ENCODE measurements at places on chromosomes 16 and 17. TPM values are rescaled to one million over a fixed set of nuclear protein-coding genes. Genes with fewer than 3 reads are reported as not detected.

Gene SSTR5
- not detected for total RNA-seq

Gene CES4A
- not detected for total RNA-seq

Gene PIGW
- 3.8 TPM for total RNA-seq

Gene CA10
- total RNA-seq, result not detected

Gene CDC27
- 59.3 TPM for total RNA-seq

DNA sequence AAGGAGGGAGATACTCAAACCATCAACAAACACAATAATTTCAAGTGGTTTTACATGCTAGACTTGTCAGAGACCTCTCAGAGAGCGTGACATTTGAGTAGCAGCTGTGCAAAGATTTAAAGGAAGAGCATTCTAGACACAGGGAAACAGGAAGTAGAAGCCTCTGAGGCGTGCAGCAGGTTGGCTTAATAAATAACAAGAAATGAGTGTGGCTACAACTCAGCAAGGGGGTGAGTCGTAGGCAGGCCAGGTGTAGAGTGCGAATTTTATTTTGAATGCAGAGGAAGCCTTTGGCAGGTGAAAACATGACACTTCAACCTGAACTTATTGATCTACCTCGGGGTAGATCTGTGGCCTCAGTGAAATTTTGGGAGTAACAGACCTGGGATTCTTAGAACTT is 73.2 kb upstream of the MRTFB start:
- DNase-seq, result no peak

GRCh38 chr17:80890921-80891396 is 100.7 kb upstream of the CHMP6 start:
- no peak for DNase-seq

DNA sequence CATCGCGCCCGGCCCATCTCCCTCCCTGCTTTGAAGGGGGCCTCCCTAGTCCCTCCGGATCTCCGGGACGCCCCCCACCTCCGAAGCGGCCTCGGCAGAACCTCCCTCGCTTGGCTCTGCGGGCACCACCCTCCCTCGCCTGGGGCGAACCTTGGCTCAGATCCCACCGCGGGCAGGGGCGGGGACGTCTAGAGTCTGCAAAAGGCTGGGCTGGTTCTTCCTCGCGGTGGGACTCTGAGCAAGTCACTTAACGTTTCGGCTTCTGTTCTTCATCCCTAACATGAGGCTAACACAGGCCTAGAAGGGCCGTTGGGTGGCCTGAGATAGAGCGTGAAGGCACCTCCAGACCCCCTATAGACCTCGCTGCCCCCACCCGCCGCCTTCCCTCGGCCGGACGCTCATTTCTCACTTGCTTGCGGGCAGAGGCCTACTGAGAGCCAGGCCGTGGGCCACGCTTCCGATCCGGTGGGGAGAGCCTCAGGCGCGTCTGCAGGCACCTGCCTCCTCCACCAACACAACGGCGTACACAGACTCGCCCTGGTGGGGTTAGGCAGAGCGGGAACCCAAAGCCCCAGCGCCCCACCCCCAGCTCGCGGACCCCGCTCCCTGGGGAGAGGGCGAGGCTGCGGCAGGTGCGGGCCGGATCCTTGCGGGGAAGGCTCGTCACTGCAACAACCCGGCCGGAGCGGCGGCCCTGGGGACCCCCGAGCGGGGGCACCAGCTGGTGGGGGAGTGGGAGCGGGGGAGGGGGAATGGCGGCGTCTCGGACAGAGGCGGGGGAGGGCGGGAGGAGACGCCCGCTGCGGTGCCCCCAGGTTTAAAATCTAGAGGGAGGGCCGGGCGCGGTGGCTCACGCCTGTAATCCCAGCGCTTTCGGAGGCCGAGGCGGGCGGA is 5.4 kb downstream of the MYO1C start:
- DNase-seq, result peak; percentile 41

DNA sequence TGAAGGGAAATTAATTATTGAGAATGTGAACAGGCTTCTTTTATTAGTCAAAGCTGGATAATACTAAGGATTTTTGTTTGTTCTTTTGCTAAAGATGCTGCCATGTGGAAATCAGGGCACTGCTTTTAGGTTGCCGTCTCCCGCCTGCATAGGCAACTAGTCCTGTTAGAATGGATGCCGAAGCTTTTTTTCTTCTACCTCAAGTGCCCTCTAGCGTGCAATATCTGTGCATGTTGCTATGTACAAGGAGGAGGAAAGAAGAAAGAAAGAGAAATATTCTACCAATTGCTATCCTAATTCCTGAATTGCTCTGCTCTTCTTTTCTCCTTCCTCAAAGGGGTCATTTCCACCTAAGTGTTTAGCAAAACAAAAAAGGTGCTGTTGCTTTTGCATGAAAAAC is 5.2 kb upstream of the CDH8 start:
- peak; percentile 23 for DNase-seq

- peak; percentile 47 for DNase-seq
These were observed at the start of gene IFI35 for GRCh38 chr17:43006639-43007551. Gene IFI35 (plus strand): TSS chr17:43006784. CDS start chr17:43006948, 164 bp downstream.

DNA sequence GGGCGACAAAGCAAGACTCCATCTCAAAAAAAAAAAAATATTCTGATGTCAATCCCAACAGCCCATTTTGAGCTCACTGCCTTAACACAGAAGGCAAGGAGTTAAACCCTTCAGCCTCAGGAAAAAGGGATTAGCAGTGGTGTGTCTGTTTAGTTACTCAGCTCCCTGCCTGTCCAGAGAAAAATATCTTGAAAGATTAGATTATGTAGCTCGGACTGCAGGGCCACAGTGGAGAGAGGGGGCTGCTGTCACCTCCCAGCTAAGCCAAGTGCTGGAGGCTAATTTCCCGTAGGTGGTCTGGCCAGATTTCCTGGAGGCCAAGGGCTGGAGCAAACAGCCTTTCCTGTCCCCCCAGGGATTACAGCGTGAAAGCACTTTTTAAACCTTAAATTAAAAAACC is 50.3 kb downstream of the C16orf95 start:
- DNase-seq, result no peak

DNA sequence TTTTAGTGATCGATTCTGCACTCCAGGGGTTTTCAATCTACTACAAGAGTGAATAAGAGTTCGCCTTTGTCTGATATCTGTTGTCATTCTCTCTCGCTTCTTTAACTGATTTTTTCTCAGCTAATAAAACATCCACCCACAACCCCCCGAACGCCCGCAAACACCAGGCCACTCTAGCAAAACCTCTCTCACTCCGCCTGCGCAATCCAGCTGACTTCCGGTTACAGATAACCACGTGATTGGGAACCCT is 338 bp upstream of the RPL19 start:
- peak; percentile 93 for DNase-seq

DNA sequence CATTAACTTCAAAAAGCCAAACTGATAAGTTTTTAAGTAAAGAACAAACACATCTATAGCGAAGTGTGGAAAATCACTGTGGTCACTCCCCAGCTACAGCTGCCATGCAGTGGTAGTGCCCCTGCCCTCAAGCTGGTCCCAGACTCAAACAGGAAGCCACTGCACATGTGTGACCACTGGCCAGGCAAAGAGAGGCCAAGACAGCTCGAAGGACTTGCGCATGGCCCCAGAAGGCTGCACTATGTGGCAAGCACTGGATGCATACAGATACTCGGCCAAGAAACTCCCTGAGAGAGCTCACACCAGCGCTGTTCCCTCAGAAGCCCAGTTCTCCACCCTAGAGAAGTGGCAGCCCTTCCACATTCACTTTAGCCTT is 82.4 kb downstream of the ANKRD11 start:
- no peak for DNase-seq

DNA sequence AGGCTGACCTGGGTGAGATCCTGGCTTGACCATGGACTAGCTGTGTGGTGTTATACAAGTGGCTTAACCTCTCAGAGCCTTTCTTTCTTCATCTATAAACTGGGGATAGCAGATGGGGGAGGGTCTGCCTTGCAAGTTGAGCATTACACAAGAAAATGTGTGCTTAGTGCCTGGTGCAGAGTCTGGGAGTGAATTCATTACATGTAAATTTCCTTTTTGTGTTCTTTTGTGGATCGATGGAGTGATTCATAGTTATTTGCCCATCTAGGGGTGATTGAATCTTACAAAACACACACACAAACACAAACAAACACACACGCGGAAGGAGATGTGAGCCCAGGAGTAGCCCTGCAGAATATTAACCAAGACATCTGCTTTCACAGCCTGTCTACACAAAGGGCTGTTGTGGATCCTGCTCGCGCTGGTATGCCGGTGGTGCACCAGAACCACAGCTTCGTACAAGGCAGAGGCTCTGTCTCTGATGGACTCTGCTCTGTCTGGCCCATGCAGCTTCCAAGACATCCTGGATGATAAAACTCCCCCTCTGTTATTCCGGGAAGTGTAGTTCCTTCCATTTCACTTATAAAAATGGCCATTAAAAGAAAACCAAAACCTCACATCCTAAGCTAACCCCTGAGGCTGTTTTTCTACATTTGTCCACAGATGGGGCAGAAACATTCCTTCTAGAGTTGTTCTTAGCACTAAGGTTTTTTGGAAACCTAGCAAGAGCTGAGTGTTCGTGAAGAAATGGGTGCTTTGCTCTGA is 86.1 kb downstream of the UTP18 start:
- no peak for DNase-seq

GRCh38 chr16:67661101-67661761 is 471 bp downstream of the PARD6A start:
- peak; percentile 73 for DNase-seq

GRCh38 chr17:19412984-19413383 is 2.0 kb downstream of the RNF112 start:
- peak; percentile 52 for DNase-seq

GRCh38 chr16:86690970-86691369 is 112.6 kb downstream of the FOXL1 start:
- no peak for DNase-seq

- DNase-seq, result no peak
These were observed 14.2 kb downstream of the KIF1C start for GRCh38 chr17:5011928-5012327.

DNA sequence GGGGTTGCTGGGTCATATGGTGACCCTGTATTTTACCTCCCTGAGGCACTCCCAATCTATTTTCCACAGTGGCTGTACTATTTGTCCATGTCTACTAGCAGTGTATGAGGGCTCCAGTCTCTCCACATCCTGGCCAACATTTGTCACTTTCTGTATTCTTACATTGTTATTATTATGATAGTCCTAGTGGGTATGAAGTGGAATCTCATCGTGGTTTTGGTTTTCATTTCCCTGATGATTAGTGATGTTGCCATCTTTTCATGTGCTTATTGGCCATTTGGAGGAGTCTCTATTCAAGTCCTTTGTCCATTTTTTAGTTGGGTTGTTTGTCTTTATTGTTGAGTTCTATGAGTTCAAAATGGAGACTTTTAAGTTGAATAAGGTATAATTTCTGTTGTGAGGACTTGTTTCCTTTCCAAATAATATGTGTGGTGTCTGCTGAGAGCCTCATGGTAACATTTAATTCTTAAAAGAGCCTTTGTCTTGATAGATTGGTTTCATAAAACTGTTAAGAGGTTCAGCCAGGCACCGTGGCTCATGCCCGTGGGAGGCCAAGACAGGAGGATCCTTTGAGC is 108.2 kb downstream of the RPTOR start:
- no peak for DNase-seq

DNA sequence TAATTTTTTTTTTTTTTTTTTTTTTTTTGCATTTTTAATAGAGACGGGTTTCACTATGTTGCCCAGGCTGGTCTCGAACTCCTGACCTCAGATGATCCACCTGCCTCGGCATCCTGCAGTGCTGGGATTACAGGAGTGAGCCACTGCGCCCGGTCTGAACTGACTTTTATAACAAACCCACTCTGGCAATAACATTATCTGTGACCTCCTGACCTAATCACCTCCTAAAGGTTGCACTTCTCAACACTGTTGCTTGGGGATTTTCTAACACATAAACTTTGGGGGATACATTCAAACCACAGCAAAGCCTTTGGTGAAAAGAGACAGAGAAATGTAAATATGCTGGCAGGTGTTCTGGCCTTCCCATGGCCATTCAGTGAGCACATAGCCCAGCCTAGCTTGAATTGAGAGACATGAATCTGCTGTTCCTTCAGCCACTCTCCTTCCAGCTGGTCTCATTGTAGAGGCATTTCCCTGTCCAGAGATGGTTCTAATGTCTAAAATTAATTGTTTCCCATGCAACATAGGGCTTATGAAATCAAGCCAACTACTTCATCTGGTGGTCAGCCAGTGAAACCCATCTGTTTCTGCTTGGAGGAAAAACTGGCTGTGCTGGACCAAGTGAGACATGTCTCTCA is 28.3 kb downstream of the LYRM1 start:
- DNase-seq, result peak; percentile 94

- peak; percentile 33 for DNase-seq
These were observed 923 bp downstream of the GDPD3 start for GRCh38 chr16:30112197-30113030.

- DNase-seq, result no peak
These were observed 676.3 kb upstream of the CDH8 start for GRCh38 chr16:62712566-62712965.

Measured in G401 (cell line).